ENCODE measurements at places on chromosomes 2 and 18.

DNA sequence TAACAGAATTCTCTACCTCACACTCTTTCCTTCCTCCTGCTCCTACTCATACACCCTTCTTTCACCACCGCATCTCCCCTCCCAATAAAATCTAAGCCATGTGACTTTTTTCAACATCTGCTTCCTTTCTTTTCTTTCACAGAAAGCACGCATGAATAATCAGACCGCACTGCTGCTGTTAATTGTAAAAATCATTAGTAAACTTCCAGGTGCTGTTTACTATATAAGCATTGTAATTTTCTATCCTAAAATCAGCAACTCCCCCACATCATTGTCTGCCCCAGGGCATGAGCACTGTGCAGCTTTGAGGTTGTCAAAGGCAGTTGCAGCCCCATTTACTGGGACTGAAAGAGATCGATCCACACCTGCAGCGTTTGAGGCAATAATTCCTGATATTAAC, 782.6 kb upstream of the ID2 start:
- no peak for DNase-seq

DNA sequence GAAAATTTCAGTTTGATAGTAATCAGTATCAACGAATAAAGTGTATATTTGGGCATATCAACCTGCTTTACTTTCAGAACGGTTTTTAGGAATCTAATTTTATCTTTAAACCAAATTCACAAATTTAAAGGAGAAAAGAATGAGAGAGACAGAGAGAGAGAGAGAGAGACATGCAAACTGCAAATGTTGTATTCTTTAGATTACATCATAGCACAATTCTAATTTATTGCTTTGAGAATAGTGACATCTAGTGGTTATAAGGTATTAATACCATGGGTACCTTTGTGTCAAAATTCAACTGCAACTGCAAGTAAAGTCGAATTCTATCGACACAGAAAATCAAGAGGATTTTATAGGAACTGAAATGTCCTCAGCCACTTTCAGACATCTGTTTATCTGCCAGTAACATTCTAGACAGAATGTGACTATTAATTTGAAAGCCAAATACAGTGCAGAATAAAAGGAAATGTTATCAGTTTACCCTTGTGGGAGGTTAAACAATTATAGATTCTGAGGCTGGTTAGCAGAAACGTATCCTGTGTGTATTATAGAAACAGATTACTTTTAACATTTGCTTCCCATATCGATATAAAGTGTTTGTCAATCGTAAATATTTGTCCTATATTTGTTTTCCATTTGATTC, 529.8 kb upstream of the VRK2 start:
- DNase-seq, result peak; percentile 54

DNA sequence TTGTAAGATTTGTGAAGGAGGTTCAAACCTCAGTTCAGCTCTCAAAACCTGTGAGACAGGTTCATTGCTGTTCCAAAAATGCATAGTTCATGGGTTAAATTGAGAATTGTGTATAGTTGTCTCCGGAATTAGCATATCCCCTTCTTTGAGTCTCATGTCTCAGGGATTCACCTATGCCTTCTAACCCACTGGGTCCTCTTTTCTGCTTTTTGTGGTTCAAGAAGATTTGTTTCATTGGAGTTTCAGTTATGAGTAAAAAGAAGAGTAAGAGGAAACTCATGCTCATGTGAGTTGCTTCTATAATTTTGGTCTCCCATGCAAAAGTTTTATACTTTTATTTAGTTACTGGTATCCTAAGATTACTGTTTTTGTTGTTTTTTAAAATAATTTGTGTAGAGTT, 1219.8 kb upstream of the ZEB2 start:
- no peak for DNase-seq

DNA sequence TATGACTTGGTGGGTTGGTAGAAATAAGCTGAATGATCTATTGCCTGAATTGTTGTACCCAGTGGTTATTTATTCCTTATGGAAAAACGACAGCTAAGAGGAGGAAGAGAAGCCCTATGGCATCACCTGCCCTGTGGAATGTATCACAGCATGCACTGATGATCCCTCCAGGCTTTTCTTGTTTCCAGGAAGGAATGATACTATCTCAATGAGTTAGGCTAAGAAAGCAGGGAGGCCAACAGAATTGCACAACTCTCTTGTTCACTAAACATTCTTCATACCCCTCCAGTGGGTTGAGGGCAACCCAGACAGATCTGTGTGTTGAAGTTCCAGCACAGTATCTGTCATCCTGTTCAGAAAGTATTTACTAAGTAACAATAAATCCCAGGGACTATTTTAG, 1001.7 kb upstream of the GYPC start:
- no peak for DNase-seq

GRCh38 chr2:82169379-82169778, 1864.8 kb upstream of the LRRTM1 start:
- DNase-seq, result no peak

DNA sequence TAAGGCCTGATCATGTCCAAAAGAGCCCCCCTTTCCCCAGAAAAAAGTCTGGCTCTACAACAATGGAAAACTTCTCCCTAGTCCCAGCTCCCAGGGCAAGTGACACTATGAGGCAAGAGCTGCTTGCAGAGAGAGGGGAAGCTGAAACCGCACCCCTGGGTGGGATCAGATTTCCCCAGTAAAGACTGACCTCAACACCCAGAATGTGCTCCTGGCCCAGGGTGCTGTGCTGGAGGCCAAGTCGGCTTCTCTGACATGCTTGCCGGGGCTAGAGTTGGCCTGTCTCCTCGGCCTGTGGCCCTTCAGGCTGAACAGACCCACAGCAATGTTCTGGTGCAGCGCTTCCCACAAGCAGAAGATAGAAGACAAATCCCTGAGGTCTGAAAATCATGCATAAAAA, 18.4 kb upstream of the ST8SIA3 start:
- DNase-seq, result no peak

DNA sequence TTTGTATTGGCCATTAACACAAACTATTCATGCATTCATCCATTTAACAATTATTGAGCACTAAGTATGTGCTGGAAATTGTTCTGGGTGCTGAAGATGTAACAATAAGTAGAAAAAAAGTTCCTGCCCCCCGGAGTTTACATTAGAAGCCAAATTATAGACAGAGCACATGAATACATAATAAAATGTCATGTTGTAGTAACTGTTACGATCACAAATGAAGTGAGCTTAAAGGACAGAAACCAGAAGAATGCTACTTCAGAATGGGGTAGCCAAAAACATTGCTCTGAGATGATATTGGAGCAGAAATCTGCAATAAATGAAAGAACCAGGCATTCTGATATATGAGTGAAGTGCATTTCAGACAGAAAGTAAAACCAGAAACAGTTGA, 256.0 kb upstream of the SETBP1 start:
- no peak for DNase-seq

DNA sequence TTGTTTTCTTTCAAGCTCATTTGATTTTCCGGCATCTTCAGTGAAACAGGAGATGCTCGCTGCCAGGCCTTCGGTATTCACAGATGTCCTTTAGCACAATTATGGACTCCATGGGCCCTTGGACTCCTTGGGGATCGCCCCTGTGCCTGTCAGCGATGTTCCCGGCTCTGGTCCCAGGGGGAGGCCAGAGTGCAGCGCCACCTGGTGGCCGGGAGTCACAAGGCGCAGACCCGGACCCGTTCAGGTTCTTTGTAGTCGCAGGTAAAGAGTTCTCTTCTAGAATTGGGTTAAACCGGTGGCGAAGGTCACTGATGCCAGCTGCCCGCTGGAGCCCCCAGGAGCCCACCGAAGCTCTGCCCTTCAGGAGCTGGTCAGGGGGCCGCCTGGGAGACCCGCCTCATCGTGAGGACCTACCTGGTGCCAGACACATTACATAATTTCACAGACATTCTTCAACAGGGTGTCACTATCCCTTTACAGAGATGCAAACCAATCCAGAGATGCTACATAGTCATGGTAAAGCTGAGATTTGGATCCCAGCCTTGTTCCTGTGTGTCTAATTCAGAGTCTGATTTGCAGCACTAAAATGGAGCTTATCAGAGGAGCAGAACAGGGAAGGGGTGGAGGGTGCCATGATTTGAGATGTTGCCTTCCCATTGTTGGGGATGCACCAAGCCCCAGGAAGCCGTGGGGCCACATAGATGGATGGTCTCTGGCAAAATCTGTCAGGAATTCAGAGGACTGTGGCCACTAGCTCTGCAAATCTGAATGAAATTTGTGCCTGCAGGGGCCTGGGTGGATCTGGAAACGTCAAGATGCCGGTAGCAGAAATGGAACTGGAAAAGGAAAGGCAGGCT, 6.0 kb upstream of the INPP5D start:
- peak; percentile 81 for DNase-seq

- no peak for DNase-seq
These were observed 65.9 kb upstream of the RGPD4 start for GRCh38 chr2:107760620-107761364.

- DNase-seq, result no peak
These were observed 773.4 kb downstream of the LRRTM4 start for GRCh38 chr2:76748581-76749296.

DNA sequence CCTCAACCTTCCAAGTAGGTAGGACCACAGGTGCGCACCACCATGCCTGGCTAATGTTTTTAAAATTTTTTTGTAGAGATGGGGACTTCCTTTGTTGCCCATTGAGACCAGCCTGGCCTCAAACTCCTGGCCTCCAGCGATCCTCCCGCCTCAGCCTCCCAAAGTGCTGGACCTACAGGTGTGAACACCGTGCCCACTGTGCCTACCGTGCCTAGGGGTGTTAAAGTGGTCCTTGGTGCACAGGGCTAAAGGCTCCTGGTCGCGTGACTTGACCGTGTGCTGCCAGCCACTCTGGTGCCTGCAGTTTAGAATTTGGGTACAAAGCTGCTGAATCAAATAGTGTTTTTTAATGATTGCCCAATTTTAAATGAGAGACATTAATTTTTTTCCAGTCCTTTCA, 51.0 kb upstream of the KCNG2 start:
- no peak for DNase-seq

GRCh38 chr18:2891526-2892431, 45.0 kb downstream of the EMILIN2 start:
- DNase-seq, result no peak

DNA sequence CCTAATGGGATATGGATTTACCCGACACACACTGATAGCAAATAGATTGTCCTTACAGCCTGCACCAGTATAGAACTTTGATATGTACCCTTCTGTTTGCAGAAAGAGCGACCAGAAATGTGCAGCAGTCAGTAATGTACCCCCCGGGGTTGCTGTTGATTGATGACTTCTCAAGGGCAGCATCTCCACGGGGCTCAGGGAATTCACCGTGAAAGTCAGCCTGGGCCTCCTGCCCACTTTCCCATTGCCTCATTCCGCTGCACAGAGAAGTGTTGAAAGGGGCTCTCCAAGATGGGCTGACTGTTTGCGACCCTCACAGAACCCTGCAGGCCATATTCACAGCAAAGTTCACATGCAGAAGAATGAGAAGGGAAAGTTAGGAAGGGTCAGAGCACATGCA, 241.3 kb downstream of the PRKCE start:
- peak; percentile 27 for DNase-seq

DNA sequence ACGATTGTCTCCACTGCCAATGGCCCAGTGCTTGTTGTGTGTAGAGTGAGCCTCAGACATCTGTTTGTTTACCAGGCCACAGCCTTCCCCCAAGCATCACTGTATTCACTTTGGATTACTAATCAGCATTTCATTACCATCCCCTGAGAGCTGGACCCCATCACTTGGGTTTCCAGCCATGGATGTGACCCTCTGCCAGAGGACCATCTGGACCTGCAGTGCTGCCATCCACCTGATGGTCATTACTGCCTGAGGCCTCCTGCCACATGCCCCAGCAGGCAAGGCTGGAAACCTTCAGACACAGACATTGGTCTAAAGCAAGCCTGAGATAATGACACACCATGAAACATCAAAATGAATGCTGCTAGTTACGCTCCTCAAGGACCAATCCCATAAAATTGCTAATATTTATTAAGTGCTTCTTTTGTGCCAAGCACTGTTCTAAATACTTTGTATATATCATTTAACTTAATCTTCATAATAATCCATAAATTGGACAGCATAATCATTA, 2096.3 kb upstream of the CELF4 start:
- no peak for DNase-seq

- peak; percentile 77 for DNase-seq
These were observed 43.4 kb downstream of the COLEC12 start for GRCh38 chr18:457140-457519.

DNA sequence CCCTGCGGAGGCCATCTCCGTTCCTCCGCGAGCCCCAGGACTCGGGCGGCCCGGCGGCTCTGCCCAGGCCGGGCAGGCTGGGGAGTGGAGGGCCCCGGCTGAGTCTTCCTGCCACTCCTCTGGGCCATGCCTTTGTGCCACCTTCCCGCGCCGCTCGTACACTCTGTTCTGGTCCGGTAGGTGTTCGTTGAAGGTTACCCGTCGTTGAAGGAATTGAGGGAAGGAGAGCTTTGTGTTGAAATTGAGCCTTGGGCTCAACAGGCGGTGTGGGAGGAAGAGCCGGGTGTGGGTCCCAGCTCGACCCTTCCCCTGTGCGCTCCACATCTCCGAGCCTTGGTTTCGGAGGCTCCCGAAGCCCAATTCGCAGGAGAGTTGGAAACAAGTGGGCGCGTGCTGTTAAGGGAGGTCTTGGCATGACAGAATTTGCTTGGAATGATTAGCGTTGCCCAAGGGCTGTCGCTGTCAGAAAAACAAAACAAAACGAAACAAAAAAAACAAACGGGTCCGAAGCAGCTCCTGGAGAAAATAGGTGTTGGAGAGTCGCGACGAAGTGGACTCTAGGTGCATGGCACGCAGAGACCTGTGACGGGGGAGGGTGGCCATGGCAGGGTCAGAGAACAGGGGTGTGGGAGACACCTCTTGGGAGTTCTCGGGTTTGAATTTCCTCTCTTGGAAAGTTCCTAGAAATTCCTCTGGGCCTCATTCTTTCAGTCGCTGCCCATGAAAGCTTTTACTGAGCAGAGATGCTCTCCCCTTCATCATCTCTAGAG, 1.2 kb upstream of the MZT2A start:
- no peak for DNase-seq

- DNase-seq, result peak; percentile 56
These were observed 382.1 kb downstream of the ZEB2 start for GRCh38 chr2:144137705-144138428.

All from AG20443 (cell line).